ENCODE measurements at places on chromosomes 1 and 21.

GRCh38 chr21:40200126-40200525, 332.9 kb downstream of the PCP4 start:
- no peak for DNase-seq

- DNase-seq, result no peak
Measured at GRCh38 chr1:91383456-91383855, 21.2 kb downstream of the HFM1 start.

GRCh38 chr1:213070406-213070805, 19.4 kb downstream of the RPS6KC1 start:
- peak; percentile 5 for DNase-seq

- no peak for DNase-seq
Measured at GRCh38 chr1:1955621-1956094, 36.6 kb upstream of the TMEM52 start.

- no peak for DNase-seq
Measured at GRCh38 chr1:28835237-28835650, 23.3 kb downstream of the OPRD1 start.

GRCh38 chr1:159040206-159040605, 30.5 kb downstream of the IFI16 start:
- no peak for DNase-seq

DNA sequence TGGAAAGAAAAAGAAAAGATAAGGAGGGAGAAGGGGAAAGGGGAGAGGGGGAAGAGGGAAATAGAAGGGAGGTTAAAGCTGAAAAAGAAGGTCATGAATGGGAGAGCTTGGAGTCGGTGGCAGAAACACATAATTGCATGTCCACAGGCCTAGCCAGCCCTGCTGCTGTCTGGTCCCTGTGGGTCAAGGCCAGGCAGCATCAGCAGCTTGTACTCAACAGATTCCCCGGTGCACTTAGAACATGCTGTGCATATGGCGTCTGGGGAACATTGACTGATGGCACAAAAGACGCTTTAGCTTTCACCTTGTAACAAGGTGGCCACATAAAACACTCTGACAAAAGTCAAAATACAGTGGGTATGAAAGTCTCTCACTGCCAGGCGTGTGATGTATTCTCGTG, 25.9 kb downstream of the COG2 start:
- DNase-seq, result no peak

- DNase-seq, result no peak
Measured at GRCh38 chr1:64171246-64171645, 32.2 kb upstream of the UBE2U start.

- no peak for DNase-seq
Measured at GRCh38 chr1:86748622-86749373, 44.4 kb downstream of the SH3GLB1 start.

- no peak for DNase-seq
Measured at GRCh38 chr21:43280949-43281633, 112.3 kb downstream of the CRYAA start.

DNA sequence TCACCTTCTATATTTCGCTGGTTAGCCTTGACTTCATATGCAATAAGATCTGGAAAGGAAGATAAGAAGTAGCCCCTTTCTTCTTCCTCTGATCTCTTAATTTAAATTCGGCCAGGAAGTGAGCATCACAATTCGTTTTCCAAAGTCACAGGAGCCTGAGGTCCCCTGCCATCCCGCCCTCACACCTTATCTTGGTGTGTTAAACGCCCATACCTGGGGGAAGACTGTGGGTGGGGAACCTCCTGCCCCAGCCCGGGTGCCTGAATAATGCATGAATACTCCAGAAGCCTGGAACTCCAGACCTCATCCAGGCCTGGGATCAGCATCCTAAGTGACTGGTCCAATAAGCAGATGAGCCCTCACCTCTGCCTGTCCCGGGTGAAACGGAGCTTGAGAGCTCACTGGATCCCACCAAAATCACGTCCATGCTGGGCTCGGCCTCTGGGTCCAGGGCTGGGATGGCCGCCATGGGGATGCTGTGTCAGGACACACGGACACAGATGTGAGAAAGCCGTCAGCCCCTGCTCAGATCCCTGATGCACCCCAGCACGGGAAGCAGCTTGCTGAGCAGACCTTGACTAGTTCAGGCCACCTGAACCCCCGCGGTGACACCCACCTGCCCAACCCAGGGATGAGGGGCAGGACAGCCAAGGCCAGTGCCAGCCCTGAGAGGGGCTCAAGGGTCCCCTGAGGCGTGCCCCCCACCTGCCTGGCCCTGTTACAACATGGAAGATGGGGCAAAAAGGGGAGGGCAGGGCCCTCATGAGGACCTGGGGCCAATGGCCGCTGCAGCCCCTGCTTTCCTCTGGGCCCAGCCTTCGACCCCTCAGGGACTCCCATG, 686 bp downstream of the DNMT3L start:
- no peak for DNase-seq

GRCh38 chr21:42855171-42855936, 24.0 kb downstream of the WDR4 start:
- DNase-seq, result no peak

- DNase-seq, result no peak
Measured at GRCh38 chr1:97989094-97989680, 68.4 kb upstream of the DPYD start.

- DNase-seq, result no peak
Measured at GRCh38 chr1:20956272-20956671, 169.2 kb upstream of the HP1BP3 start.

DNA sequence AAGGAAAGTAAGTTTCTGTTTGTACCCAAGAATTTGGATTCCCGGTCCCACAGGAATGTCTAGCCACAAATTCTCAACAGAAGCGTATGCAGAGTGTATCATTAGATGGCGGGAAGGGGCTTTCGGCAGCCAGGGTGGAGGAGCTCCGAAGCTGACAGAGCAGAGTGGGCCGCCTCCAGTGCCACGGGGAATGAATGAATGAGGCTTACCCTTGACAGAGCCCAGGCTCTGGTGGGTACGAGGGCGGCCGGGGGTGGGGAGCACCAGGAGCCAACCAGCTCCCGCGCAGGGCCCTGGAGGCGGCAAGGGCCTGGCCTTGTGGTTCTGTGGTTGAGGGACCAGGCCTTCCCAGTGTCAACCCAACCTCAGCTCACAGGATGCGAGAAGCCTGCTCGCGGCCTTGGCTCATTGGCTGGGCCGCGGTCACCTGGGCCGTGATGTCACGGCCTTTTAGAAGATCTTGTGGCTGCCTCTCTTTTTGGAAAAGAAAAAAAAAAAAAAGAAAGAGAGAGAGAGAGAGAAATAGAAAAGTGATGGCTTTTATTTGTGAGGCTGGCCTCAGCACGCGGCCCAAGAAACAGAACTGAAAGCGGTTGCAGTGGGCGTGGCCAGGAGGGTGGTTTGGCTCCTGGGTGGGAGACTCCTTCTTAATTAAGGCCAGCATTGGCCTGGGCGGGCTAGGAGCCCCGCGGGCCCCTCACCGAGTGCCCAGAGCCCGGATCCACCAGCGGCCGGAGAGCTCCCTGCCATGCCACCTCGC, 34.9 kb upstream of the RUNX3 start:
- DNase-seq, result no peak

DNA sequence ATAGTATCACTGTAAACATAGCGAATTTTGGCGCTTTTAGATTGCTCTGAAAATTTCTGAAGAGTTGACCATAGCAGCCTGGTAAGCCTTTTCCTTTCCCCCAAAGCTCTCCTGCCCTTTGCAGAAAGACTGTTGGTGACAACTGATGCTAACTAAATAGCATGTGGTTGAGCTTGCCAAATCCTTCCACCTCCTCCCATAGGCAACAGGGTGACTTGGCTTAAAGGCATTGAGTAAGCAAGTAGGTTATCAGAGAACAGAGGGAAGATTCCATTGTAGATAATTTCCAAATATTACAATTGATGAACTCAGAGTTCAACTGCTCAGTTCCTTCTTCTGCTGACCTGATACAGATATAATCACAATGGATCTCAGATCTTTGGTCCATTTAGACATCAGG, 19.9 kb upstream of the HMGCL start:
- no peak for DNase-seq

DNA sequence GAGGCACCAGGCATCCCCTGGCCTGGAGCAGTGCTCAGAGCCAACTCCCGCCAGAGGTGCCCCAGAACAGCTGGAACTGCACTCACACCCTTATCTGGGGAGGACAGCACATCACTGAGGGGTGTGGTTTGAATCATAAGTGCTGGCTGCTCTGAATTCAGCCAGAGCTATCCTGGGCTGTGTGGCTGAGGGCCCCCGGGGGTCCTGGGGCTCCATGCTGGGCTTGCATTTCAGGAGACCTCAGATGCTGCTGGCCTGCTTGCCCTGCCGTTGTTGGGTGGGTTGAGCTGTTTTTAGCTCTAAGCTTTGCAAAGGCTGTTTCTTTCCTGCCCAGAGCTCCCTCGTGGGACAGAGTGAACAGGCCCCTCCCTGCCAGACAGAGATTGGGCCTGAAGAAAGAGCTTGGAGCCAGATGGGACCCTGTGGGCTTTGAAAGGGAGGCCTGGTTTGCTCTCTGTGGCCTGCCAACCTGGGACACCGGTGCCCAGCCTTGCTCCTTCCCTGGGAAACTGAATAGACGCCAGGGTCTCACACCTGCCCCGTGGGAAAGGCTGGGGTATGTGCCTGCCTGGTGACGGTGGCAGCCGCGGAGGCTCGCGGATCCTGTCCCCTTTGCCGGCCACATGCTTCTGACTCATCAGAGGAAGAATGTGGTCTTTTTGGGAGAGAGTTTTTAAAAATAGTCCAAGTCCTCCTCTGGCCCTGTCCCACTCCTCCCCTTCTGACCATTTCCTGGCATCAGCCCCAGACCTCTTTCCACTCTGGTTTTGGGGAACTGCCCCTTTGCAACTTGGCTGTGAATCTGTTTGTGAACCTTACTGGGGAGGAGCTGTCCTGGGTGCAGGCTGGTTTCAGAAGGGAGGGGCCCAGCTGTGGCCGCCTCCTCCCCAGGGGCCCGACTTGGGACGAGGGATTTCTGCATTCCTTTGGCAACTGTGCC, 30.0 kb downstream of the ARHGEF10L start:
- DNase-seq, result no peak

DNA sequence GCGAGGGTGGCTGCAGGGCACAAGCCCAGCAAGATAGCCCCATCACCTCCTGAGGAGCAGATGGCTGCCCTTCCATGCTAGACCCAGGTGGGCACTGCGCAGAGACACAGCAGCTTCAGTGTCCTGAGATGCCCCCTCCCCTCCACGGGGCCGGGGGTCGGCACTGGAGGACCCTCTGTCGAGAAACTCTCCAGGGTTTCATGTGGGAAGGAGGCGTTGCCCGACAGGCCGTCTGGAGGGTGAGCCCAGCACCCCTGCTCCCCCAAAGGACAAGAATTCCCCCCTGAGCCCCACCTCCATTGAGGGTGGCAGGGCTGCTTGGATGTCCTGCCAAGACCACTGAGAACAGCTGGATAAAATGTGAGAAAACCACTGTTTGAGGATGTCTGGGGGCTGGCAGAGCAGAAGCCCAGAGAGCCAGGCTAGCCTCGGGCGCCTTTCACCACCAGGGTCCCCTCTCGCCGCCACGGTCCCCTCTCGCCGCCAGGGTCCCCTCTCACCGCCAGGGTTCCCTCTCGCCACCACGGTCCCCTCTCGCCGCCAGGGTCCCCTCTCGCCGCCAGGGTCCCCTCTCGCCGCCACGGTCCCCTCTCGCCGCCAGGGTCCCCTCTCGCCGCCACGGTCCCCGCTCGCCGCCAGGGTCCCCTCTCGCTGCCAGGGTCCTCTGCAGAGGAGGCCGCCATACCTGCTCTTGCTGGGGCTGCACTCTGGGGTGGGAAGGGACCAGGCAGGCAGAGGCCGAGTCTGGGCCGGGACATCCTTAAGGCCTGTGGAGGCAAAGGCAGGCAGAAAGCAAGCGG, 44.2 kb downstream of the SLC19A1 start:
- no peak for DNase-seq

- DNase-seq, result no peak
Measured at GRCh38 chr1:182845379-182845778, 6.2 kb downstream of the DHX9 start.

GRCh38 chr1:11338284-11338924, 65.4 kb downstream of the UBIAD1 start:
- no peak for DNase-seq

- no peak for DNase-seq
Measured at GRCh38 chr1:206686478-206687249, 2.0 kb downstream of the MAPKAPK2 start.

- no peak for DNase-seq
Measured at GRCh38 chr1:64242895-64243756, 39.7 kb downstream of the UBE2U start.

- no peak for DNase-seq
Measured at GRCh38 chr1:96233422-96233821, 488.2 kb upstream of the PTBP2 start.

DNA sequence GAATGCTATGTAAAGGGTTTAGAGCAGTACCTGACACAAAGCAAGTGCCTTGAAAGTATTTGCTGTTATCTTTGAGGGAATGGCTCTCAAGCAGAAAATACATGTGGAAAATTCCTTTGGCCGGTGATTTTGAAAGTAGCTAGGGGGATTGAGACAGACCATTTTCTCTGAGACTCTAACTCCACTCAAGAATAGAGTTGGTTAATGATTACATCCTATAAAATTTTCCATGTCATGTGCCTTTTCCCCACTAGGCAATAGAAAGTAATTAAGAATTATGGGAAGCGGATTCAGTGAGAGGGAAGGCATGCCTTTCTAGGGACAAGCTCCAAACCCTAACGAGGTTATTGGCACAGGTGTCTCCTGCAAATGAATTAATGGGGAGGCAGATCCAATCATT, 276.0 kb downstream of the GPATCH2 start:
- peak; percentile 9 for DNase-seq

DNA sequence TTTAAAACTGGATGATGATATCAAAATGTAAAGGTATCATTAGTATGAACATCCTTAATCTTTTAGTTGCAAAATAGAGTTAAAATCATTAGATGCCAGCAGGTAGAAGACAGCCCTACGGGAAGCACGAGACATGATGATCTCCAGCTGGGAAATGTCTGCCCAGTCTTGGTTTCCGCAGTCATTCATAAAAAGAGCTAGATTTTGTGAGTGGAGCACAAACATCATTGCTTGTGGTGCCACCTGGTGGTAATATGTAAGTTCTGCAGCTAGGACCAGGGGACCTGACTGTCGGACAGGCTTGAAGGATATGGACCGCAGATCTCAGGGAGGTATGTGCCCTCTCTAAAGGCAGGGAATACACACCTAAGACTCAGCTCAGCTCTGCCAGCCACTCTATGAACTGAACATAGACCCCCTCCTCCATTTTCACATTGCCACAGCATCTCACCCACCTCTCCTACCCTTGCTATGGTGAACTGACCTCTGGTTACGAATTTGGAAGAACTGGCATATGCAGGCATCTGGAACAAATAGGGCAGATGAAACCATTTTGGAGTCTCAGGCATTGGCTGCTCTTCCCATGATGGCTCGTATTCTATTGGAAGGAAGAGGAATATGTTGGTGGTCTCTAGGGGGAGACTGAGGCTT, 9.2 kb downstream of the FCMR start:
- DNase-seq, result no peak

DNA sequence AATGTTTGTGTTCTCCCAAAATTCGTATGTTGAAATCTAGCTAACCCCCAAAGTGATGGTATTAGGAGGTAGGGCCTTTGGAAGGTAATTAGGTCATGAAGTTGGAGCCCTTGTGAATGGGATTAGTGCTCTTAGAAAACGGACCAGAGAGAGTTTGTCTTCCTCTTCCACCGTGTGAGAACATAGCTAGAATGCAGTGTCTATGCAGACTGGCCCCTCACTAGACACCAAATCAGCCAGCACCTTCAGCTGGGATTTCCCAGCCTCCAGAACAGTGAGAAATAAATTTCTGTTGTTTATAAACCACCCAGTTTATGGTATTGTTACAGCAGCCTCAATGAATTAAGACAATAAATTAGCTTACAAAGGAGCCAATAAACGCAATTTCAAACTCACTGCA, 58.0 kb downstream of the KIAA0319L start:
- no peak for DNase-seq

GRCh38 chr1:244160455-244161235, 109.6 kb downstream of the ZBTB18 start:
- no peak for DNase-seq

- DNase-seq, result peak; percentile 35
Measured at GRCh38 chr1:226697151-226697928, 41.7 kb downstream of the ITPKB start.

All from kidney epithelial cell (primary cell).